GM23248 (cell line): ENCODE measurements at places on chromosomes 1 and 21. TPM values are rescaled to one million over a fixed set of nuclear protein-coding genes. Genes with fewer than 3 reads are reported as not detected.

DNA sequence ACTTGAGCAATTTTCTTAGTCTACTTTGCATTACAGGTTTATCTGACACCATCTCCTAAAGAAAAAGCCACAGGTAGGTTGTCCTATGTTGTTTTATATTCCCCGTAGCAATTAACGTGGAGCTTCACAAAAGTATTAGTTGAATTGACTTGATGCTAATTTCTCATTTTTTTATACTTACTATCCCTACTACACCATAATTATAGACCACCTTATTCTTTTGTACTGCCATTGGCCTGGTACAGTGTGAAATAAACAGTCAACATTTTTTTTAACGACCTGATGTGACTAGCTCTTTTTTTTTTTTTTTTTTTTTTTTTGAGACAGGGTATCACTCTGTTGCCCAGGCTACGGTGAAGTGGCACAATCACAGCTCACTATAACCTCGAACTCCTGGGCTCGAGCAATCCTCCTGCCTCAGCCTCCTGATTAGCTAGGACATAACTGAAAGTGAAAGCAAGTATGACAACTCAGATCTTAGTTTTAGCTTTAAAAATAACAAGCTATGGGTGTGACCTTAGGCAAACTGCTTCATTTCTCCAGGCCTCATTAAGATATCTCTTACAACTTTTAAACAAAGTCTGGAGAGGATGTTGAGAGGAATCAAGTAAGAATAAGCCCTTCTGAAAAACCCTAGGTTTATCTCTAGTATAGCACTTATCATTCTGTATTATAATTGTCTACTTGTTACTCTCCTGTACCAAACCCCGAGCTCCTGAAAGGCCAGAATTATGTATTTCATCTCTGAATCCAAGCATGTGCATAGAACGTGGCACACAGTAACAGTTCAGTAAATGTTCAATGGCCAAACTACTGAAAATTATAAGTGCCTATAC, 49.5 kb downstream of the LUZP1 start:
- peaks cover 32% of the 10 kb centered on the region for H3K4me1 ChIP-seq
- peak overlapping the region; percentile 52 for H3K27ac ChIP-seq
- H3K4me3 ChIP-seq: peak overlapping the region; percentile 58
- H3K27me3 ChIP-seq: no peaks in the 10 kb centered on the region
- no peaks in the 10 kb centered on the region for H3K36me3 ChIP-seq

DNA sequence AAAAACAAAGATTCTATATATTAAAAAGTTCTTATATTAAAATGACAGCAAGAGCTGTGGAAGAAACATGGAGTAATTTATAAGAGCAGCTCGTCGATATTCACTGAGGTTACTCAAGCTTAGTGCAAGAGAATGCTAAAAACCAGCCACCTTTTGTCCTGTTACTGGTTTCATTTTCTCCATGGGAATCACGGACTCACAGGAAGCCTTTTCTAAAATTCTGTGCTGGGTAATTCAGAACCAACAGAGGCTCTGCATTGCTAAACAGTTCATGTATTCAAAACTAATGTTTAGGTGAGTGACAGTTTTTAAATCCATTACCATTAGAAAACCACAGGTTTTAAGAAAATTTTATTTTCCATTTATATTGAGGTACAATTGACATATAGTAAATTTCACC, 147.8 kb upstream of the MAP1LC3C start:
- H3K27me3 ChIP-seq: no peaks in the 10 kb centered on the region
- H3K36me3 ChIP-seq: no peaks in the 10 kb centered on the region
- DNase-seq: no peak
- no peaks in the 10 kb centered on the region for H3K4me1 ChIP-seq

DNA sequence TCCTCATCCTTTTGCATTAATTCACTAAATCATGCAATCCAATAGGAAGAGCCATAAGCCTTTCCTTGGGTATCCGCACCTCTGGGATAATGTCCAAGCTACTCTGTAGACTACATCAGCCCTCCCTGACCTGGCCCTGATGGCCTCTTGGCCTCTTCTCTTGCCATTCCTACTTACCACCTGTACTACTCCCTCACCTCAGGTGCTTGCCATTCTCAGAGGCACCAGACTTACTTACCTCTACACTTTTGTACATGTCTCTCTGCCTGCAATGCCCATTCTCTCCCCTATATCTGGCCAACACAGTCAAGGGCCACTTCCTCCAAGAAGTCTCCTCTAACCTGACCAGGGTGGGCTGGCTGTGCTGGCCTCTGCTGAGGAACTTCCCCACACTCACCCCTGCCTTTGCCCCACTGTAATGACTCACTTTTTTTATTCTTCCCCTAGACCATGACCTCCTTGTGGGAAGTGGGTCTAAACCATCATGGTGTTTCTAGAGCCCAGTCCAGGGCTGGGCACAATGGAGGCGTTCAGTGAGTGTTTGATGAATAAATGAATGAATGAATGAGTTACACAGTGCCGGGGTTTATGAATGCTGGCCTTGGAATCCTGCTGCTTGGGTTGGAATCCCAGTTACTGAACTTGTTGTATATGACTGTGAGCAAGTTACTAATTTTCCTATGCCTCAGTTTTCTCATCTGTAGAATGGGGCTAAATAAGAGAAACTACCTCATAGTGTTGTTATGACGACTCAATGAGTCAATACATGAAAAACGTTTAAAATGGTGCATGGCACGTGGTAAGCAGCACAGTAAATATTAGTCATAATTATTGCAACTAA, 179.8 kb downstream of the FOXD2 start:
- H3K4me3 ChIP-seq: no peak overlapping the region
- no peaks in the 10 kb centered on the region for H3K4me1 ChIP-seq

DNA sequence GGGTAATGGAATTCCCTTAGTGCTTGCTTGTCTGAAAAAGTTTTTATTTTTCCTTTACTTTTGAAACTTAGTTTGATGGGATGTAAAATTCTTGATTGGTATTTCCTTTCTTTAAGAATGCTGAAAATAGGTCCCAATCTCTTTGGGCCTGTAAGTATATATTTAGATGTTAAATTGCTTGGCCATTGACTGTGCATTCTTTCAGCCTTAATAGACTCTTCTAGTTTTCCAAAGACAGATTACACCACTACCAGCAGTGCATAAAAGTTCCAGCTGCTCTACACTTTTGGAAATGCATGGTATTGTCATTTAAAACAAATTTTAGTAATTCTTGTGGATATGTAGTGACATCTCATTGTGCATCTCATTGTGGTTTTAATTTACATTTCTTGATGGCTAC, 464.8 kb upstream of the USP24 start:
- no peak overlapping the region for H3K4me3 ChIP-seq
- peak overlapping the region; percentile 30; the same call in 1 of the 2 replicates for H3K27ac ChIP-seq
- peak; percentile 50 for DNase-seq
- peaks cover 17% of the 10 kb centered on the region for H3K4me1 ChIP-seq
- no peaks in the 10 kb centered on the region for H3K27me3 ChIP-seq

- H3K4me1 ChIP-seq: peaks cover 48% of the 10 kb centered on the region
- H3K27me3 ChIP-seq: no peaks in the 10 kb centered on the region
- peak overlapping the region; percentile 82 for H3K27ac ChIP-seq
- no peaks in the 10 kb centered on the region for H3K36me3 ChIP-seq
These were observed 37.9 kb downstream of the RGL1 start for GRCh38 chr1:183842795-183843144.

The LCE1A gene
- not detected in 2 replicates for polyA plus RNA-seq

The KLHDC7A gene
- polyA plus RNA-seq: not detected in 2 replicates

The FMOD gene
- polyA plus RNA-seq: 11.2 and 11.4 TPM in 2 replicates
